Ascending aorta (tissue), 2 donors: ENCODE measurements at places on chromosomes 7 and 10.

GRCh38 chr7:80679921-80680907 is 41.8 kb downstream of the CD36 start:
- DNase-seq: no peak

DNA sequence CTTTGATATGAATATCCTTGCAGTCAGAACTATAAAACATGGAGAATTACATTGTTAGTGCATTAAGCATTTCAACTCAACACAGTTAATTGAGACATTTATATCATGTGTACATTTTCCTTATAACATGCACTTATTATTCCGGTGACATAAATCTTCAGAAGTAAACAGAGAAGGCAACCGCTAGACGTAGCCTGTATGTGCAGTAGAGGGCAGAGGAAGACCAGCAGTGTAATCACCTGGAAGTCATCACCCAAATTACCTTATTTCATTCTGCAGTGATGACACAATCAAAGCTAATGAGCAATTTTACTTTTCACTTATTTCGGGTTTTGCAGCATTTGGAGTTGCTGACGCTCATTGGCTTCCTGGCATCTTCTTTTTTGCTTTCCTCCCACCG is 394.6 kb downstream of the SDK1 start:
- DNase-seq: no peak

- DNase-seq: no peak
Measured at GRCh38 chr7:96685353-96685752, 24.3 kb downstream of the SEM1 start.

GRCh38 chr10:106866244-106866845 is 298.2 kb downstream of the SORCS1 start:
- no peak for DNase-seq

DNA sequence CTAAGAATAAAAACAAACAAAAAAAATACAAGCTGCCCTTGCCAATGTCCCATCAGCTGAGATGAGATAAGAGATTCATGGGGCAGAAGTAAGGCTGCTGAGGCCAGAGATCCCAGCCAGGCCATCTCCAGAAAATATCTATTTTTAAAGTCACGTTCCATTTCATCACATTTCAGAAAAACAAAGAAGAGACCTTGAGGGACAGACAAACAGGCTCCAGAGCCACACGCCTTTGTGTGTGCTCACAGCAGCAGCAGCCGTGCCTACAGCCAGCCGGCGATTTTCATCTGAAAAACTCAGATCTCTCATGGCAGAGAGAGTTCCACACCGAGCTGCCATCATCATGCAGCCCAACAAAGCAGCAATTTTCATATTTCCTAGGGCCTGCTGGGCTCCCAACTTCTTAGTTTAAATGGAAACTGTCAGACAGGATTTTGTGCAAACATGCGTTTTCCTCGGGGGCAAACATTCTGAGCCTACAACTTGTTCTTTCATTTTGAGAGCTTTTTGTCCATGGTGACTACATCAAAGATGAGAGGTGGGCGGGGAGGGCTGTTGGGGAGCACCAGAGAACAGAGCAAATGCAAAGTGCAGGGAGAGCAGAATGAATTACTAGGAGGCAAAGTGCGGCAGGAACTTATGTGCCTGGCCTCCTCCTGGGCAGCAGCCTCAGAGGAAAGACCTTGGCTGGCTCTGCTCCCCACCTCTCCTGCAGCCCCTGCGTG is 38.8 kb downstream of the DLG5 start:
- no peak for DNase-seq

- no peak for DNase-seq
Measured at GRCh38 chr10:128398118-128398517, 271.9 kb upstream of the MKI67 start.

DNA sequence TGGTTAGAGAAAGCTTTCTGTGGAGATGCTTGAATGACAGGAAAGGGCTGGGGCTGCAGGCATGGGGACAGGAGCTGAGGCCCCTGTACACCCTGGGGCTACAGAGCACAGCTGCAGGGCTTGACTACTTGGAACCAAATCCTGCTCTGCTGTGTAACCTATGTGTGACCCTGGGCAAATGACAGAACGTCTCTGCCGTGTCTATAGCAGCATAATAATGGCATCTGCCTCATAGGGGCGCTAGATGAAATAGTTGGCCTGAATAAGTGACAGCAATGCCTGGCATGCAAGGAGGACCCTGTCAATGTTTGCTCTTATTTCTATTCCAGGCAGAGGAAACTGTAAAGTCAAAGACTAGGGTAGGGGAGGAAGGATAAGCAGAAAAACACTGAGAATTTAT is 254.0 kb downstream of the USP6NL start:
- DNase-seq: no peak

- DNase-seq: no peak
Measured at GRCh38 chr7:28942168-28942567, 16.0 kb downstream of the TRIL start.

DNA sequence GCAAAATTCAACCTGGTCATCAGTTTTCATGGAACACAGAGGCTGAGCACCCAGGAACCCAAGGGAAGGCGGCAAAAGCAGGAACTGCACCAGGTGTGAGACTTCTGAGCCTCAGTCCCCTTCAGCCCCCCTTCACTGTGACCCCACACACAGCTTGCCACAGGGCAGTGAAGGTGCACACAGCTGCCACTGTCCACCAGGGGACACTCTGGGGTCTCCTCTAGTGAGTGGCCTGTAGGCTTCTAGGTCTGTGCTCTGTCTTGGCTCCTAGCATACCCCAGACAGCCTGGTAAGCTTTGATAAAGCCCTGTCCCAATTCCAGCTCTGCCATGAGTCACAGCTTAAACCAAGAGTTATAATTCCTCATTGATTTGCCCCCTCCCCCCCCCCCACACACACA is 12.1 kb downstream of the KCNH2 start:
- no peak for DNase-seq

- no peak for DNase-seq
Measured at GRCh38 chr7:66189695-66190503, 15.2 kb upstream of the TPST1 start.

DNA sequence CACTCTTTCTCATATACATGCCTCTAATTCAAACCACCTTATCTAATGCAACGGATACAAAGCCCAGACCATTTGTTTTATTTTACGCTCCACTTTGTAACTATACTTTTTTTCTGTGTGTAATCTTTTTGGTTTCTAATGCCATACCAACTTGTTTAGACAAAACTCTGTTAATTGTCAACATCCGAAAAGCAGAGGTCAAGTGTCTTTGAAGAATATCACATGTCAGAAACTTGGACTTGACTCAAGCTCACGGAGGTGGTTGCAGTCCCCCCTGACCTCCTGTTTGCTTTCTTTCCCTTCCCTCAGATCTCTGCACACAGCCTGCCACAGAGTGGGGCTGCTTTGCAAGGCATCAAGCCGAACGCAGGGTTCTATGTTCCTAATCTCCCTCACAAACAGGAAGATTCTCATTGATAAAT is 698.9 kb downstream of the PARD3 start:
- DNase-seq: no peak

- peak; percentile 52 for DNase-seq
Measured at GRCh38 chr7:155988416-155988815, 176.2 kb upstream of the SHH start.

GRCh38 chr10:287814-288213 is 152.6 kb downstream of the ZMYND11 start:
- DNase-seq: no peak

GRCh38 chr10:110860576-110861241 is 11.0 kb upstream of the PDCD4 start:
- no peak for DNase-seq

- no peak for DNase-seq
Measured at GRCh38 chr7:94532676-94533075, 23.1 kb downstream of the CASD1 start.

- DNase-seq: no peak
Measured at GRCh38 chr7:108200326-108200725, 70.2 kb upstream of the LAMB4 start.

GRCh38 chr7:94512735-94513564 is 3.3 kb downstream of the CASD1 start:
- DNase-seq: no peak

- DNase-seq: no peak
Measured at GRCh38 chr7:209906-210305, 17.5 kb downstream of the FAM20C start.

DNA sequence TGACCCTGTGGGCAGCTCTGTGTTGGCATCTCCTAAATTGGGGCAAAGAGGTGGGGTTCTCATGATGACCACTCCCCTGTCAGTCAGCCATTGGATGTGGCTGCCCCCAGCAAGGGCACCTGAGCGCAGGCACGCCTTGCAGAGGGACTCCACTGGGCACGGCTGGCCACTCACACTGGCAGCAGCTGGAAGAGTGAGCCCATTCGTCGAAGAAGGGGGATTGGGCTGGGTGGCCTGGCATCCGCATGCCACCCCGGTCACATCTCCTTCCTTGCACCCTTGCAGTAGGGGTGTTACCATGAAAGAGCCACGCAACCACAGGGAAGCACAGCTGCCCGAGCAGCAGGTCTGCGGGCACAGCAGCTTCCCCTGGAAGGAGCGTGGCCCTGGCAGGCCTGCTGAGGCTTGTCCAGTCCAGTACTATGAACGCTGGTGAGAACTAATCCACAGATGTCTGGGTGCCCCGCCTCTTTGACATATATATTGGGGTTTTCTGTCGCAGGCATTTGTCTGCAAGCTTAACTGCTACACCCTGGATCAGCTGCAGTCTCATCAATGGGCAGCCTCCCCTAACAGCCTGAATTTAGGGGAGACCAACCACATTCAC is 25.7 kb upstream of the GRB10 start:
- DNase-seq: no peak

- DNase-seq: no peak
Measured at GRCh38 chr10:78300526-78300925, 266.9 kb downstream of the RPS24 start.

DNA sequence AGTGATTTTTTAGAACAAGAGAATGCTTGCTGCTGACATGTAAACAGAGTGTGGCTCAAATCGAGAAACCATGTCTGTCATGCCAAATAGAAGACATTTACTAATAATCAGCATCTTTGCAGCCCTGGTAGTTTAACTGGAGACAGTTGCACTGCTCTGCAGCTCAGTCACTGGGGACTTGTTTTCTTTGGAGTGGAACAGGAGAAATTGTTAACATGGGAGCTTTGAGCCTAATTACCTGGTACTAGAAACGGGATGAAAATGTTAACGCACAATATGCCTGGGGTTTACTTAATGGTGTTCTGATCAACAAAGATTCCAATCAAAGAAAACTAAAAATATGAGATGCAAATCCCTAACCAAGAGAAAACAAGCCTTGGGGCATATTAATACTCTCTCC is 153.5 kb downstream of the NRP1 start:
- DNase-seq: no peak

- DNase-seq: no peak
Measured at GRCh38 chr7:55438085-55438756, 73.1 kb downstream of the LANCL2 start.

DNA sequence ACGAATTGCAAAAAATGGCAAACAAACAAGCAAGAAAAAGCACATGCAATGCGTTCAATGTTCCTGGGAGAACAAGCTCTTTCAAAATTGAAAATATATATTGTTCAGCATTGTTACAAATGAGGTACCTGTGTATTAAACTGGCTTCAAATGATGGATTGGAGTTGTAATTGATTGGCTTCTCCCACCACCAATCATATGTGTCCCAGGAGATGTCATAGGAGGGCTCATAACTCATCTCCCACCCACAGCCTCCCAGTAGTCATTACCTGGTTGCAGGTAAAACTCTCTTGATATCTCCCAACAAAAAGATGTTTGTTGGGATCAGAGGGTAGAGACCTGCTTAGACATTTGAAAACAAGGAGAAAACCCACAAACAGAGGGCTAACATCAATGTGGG is 302.9 kb downstream of the BAMBI start:
- DNase-seq: no peak

DNA sequence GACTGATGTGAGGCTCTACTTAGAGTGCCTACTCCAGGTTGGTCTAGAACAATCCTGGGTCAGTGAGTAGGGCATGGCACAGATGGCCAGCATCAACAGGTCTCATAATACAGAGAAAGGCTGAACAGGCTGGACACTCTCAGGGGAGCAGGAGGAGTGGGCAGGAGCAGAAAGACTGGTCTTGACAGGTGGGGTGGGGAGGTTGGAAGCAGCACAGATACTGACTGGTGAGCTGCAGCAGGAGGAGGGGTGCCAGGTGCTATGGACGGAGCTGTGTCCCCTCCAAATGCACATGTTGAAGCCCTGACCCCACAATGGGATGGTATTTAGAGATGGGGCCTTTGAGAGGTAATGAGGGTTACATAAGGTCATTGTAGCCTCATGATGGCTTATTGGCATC is 190.4 kb upstream of the PLXNA4 start:
- DNase-seq: no peak

GRCh38 chr7:47902013-47902412 is 46.3 kb downstream of the PKD1L1 start:
- peak; percentile 9 for DNase-seq

DNA sequence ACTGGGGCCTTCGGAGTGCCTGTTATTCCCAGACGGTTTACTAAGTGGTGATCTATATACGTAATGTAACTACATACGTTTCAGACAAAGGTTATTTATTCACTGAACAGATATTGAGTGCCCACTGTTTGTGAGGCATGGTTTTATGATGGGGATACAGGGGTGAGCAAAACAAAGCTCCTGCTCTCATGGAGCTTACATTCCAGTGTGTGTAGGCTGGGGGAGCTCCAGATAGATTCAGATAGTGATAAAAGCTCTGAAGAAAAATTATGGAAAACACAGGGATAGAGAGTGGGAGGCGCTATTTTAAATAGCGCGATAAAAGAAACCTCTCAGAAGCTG is 466 bp upstream of the DNAJB12 start:
- DNase-seq: no peak

DNA sequence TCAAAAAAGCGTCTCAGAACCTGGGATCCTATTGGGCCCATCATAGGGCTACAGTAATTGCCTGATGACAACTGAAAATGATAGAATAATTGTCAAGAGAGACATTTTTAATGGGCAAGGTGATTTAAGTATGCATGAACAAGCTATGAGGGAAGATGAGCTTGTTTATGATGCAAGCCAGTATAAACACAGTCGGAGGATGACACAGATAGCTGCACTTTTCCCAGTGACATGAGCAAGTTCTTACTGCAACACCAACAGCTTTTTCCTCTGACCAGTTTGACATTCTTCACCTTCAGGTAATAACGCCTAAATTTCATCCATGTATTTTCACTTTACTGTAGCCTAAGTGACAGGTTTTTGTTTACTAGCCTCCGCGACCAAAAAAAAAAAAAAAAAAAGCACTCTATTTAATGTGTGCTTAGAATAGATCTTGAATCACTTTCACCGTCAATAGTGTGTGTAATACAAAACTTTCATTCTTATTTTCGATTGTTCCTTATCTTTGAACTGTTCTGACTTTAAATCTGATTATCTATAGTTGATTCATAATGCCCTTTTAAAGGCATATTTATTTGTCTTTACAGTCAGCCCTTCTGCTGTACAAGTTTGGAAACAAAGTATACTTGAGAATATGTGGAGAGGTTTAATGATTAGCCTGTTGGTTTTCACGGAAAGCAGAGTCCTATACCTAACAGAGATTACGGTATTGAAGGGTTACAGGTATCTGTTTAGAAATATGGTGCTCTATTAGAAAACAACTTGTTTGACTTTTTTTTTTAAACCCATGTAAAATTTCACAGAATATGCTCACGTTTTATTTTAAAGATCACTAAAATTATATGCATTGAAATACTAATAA is 1.7 kb downstream of the FOXP2 start:
- no peak for DNase-seq

GRCh38 chr7:95545673-95546072 is 50.6 kb downstream of the PDK4 start:
- no peak for DNase-seq
